Stimulated activated naive CD8-positive, alpha-beta T cell treated with anti-CD3 and anti-CD28 coated beads, Interleukin-15, amount 100 ng/mL, for 72 hours (primary cell): ENCODE measurements at places on chromosomes 4 and X.

DNA sequence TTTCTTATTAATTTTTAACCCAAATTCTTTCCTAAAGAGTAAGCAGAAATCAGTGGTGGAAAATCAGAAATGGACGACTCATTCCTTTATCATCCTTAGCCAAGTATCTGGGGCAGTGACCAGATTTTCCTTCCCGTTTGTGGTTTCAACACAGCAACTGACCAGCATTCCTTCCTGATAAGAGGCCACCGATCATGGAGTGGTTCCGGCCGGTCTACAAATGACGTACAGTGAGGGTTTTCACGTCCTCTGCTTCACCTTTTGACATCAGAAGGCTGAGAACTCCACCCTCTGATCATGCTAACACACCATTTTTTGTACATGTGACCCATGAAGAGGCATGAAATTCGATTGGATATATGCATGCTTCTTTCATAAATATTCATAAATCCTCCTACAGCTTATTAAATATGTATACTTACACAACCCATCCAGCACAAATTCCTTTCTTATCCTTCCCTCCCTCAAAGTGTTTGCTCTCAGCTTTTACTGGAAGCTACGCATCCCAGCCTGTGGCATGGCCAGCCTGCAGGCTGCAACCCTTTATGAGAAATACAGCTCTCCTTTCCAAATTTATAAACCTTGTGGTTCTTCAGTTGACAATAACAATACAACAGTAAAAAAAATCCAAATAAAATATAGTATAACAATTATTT, 173.0 kb upstream of the CASK start:
- no peak for DNase-seq

GRCh38 chr4:147862043-147862692, 130.3 kb downstream of the ARHGAP10 start:
- no peak for DNase-seq

DNA sequence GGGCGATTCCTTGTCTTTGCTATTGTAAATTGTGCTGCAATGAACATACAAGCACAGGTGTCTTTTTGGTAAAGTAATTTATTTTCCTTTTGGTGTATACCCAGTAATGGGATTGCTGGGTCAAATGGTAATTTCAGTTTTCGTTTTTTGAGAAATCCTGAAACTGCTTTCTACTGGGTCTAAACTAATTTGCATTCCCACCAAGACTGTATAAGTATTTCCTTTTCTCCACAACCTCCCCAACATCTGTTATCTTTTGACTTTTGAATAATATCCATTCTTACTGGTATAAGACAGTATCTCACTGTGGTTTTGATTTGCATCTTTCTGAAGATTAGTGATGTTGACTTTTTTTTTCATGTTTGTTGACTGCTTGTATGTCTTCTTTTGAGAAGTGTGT, 2506.0 kb downstream of the PCDH7 start:
- no peak for DNase-seq

GRCh38 chr4:108828620-108829019, 65.8 kb upstream of the ETNPPL start:
- no peak for DNase-seq

GRCh38 chr4:73448448-73449203, 12.6 kb downstream of the AFP start:
- no peak for DNase-seq

- no peak for DNase-seq
Measured at GRCh38 chr4:126023896-126024295, 709.1 kb downstream of the FAT4 start.

- DNase-seq, result no peak
Measured at GRCh38 chrX:14963447-14964236, 90.4 kb downstream of the MOSPD2 start.

- DNase-seq, result no peak
Measured at GRCh38 chr4:169142391-169142790, 128.4 kb downstream of the SH3RF1 start.

- no peak for DNase-seq
Measured at GRCh38 chr4:32840461-32841189, 2120.5 kb downstream of the PCDH7 start.

DNA sequence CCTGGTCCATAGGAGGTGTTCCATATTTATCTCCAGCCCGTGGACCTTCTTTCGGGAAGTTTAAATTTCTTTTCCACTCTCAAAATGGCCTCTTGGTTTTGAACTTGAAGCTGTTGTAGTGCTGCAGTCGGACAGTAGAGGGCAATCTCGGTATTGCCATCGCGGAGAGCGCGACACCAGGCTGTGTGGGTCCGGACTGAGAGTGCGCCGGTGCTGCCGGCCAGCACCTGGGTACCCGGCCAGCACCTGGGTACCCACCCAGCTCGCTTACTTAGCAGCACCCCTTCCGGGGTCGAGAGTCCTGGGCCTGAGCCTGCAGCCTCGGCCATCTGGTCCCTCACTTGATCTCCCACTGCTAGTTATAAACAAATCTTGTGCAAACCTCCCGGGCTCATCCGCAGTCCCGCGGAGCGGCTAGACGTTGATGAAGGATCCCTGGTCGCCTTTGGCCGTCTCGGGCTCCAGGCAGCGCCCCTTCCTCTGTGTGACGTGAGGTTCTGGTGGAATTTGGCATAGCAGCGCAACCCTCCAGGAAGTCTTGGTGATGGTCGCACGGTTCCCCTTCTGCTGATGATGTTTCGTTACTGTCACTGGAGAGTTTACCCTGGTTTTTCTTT, 18.0 kb downstream of the FAM9A start:
- peak; percentile 7 for DNase-seq

DNA sequence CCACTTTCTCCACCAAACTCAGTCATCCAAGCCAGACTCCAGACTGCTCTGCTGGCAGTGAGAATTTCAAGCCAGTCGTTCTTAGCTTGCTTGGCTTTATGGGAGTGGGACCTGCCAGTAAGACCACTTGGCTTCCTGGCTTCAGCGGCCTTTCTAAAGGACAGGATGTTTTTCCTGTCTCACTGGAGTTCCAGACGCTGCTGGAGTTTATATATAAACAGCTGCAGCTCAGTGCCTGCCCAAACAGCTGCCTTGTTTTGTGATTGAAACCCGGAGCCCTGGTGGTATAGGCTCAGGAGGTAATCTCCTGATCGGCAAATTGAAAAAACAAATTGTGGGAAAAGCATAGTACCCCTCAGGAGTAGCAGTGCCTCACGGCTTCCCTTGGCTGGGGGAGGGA, 1165.8 kb upstream of the ADGRL3 start:
- no peak for DNase-seq

DNA sequence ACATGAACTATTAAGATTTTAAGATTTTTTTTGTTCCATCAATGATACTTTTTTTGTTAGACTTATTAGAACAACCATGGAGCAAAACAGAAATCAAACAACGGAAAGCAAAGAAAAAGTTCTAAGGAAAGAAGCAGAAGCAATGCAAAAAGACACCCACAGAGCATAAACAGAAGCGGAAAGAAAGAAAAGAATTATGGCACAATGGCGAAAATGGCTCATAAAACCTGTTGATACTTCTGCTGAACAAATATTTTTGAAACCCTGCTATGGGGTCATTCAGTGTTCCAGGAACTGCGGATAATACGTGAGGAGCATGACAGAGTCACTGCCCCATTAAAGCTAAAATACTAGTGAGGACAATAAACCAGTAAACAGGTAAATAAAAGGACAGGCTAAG, 138.0 kb downstream of the ADAMTS3 start:
- DNase-seq, result no peak

DNA sequence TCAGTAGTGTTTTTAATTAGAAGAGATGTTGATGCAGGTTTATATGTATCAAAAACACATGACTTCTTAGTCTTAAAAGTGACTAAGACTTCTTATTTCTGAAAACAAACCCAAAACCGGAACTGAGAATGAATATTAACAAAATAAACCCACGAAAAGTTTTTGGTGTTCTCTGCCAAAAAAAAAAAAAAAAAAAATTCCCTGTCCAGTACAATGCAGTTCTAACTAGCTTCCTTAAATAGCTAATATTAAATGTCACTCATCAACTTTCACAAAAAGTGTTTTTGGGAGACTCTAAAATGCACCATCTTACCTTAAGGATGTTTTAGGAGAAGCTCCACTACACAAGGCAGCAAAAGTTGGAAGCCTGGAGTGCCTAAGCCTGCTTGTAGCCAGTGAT, 2.0 kb downstream of the ANKRD37 start:
- DNase-seq, result no peak

- no peak for DNase-seq
Measured at GRCh38 chrX:24002792-24003191, 24.2 kb downstream of the KLHL15 start.

DNA sequence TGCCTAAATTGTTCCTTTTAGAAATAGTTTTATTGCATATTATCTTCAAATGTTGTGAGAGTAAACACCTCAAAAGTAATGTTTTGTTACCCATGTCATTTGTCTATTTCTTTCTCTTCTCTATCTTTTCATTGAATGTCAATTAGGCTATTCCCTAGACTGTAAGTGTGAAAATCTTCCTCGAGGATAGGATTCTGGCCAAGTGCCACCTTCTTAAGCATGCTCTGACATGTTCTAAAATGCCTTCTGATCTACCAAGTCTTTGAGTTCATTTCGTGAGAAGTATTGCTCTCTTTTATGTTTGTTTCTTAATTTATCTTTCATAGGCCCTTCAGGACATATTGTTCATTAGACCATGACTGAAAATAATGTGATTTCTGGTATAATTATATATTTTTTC, 44.1 kb upstream of the TLL1 start:
- no peak for DNase-seq

DNA sequence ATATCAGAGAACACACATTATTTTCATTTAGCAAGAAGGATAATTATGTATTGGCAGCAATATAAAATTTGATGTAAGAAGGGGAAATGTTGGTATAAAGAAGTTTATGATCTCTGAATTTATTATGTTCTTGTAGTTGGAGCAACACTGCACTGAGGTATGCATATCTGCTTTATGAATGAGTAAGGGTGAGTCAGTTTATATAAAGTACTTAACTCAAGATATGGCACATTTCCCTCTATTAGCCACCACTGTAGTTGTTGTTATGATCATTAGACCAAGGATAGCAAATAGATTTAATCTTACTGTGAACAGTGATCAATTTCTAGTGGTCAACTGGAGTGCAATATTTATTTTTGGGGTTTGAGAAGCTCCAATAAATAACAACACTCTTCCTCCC, 66.6 kb downstream of the SNX25 start:
- no peak for DNase-seq

GRCh38 chr4:31261632-31262031, 541.5 kb downstream of the PCDH7 start:
- no peak for DNase-seq

- no peak for DNase-seq
Measured at GRCh38 chrX:3664921-3665320, 48.5 kb downstream of the PRKX start.

DNA sequence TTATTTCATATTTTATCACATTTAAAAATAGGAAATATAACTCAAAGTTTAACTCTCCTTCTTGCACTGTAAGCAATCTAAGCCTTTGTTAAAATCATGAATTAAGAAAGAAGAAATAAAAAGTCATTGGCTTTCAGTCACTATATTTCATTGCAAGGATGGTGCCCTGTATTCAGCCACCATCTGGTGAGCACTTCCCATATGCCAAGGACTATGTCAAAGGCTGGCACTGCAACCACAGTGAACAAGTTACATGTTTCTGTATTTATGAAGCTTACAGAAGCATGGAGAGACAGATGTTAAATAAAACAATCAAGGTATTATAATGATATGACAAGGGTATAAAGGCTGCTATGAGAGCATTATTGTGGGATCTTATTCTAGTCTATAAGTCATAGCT, 68.6 kb downstream of the PRKG2 start:
- DNase-seq, result no peak

GRCh38 chr4:87009095-87009648, 74.4 kb downstream of the AFF1 start:
- no peak for DNase-seq

- no peak for DNase-seq
Measured at GRCh38 chr4:61953386-61953785, 753.3 kb downstream of the ADGRL3 start.

- DNase-seq, result no peak
Measured at GRCh38 chr4:24473309-24473721, 111.0 kb downstream of the DHX15 start.

DNA sequence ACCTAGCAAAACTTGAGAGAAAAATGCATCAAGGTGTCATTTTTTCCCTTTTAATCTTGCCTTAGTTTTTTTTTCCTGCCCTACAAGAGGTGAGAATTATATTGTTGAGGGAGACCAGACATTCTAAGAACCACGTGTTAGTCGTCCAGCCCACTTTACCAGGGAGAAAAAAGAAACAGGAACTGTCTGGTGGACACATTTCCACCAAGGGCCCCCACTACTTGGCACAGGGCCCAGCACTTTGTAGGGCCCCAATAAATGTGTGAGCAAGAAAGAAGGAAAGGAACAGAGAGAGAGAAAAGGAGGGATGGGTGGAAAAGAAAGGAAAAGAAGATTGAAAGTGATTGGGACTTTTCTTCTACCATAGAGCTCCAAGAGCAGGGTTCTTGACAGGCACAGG, 3.9 kb upstream of the EGFL6 start:
- DNase-seq, result no peak

DNA sequence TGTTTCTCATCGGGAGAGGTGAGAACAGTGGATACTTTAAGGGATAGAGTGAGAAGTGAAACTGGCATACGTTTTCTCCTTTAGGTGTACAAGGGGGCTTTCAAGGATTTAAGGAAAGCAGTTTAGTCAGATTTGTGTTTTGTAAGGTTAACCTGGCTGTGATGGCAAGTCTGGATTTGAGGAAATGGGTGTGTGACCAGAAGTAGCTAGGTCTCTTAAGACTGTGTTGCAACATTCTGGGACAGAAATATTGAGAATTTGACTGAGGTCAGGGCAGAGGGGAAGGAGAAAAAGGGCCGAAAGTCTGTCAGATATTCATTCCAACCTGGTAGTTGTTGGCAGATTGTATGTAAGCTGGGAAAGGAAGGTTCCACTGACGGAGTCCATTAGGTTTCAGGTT, 10.4 kb upstream of the GABRE start:
- no peak for DNase-seq

- DNase-seq, result no peak
Measured at GRCh38 chr4:156751486-156751885, 220.1 kb downstream of the PDGFC start.

GRCh38 chr4:40295572-40295971, 39.6 kb upstream of the CHRNA9 start:
- DNase-seq, result no peak

- DNase-seq, result no peak
Measured at GRCh38 chrX:150455215-150455608, 92.1 kb downstream of the MAMLD1 start.

- DNase-seq, result peak; percentile 22
Measured at GRCh38 chr4:76689145-76689817, 208.7 kb downstream of the SOWAHB start.

GRCh38 chr4:156635051-156635450, 336.5 kb downstream of the PDGFC start:
- DNase-seq, result no peak

- DNase-seq, result no peak
Measured at GRCh38 chrX:153924149-153924861, 1.8 kb downstream of the ARHGAP4 start.

DNA sequence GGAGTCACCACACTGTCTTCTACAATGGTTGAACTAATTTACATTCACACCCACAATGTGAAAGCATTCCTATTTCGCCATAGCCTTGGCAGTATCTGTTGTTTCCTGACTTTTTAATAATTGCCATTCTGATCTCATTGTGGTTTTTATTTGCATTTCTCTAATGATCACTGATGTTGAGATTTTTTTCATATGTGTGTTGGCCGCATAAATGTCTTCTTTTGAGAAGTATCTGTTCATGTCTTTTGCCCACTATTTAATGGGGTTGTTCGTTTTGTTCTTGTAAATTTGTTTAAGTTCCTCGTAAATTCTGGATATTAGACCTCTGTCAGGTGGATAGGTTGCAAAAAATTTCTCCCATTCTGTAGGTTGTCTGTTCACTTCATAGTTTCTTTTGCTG, 519.1 kb downstream of the STPG2 start:
- DNase-seq, result no peak

- no peak for DNase-seq
Measured at GRCh38 chr4:164501074-164501473, 252.9 kb upstream of the SMIM31 start.
